Uterus (tissue), 4 donors: ENCODE measurements at places on chromosomes 6 and 20. TPM values are rescaled to one million over a fixed set of nuclear protein-coding genes. Genes with fewer than 3 reads are reported as not detected.
A peak's percentile ranks its signal among the peaks of the same experiment; 100 is the strongest.

- H3K27me3 ChIP-seq, result no peaks in the 10 kb centered on the region
- no peaks in the 10 kb centered on the region for H3K36me3 ChIP-seq
- H3K27ac ChIP-seq, result no peak overlapping the region
- H3K4me3 ChIP-seq, result no peak overlapping the region
- no peaks in the 10 kb centered on the region for H3K4me1 ChIP-seq
Measured at GRCh38 chr6:124995645-124996325, 33.5 kb downstream of the RNF217 start.

DNA sequence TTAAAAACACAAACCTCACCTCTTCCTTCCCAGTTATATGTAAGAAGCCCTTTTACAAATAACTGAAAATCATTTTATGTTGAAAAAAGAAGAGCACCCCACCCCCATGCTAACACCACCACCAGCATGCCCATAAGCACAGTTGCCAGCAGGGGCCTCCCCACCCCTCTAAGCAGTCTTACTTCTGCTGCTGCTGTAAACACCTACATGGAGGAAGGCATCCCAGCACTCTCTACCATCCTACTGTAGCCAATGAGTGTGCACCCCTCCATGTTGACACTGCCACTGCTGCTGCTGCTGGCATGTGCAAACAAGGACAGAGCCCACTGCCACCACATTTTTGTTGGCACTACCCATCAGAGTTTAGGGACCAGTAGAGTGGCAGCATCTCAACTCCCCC lies 49.6 kb upstream of the PHIP start:
- H3K27me3 ChIP-seq, result no peaks in the 10 kb centered on the region
- DNase-seq, result no peak
- H3K36me3 ChIP-seq, result no peaks in the 10 kb centered on the region
- H3K4me1 ChIP-seq, result no peaks in the 10 kb centered on the region
- no peak overlapping the region for H3K4me3 ChIP-seq

The NAPB gene
- 19.1 TPM for total RNA-seq

The SLC16A10 gene
- 1.2 TPM for total RNA-seq

The CNKSR3 gene
- total RNA-seq, result 7.6 TPM

DNA sequence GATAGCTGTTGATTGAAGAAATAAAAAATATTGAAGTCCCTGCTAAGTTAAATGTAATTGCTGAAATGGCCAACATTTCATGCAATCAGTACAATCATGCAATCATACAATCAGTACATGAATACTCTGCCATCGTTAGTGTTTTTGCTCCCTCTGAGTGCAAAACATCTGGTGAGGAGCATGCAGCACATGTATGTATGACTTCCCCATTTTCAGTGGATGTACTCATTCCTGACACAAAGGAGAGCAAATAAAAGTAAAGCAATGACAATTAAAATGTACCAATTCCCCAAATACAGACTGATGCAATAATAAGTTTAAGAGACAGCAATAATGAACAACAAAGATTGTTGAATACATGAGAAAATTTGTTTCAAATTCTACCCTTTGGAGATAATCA lies 140.7 kb downstream of the PLCB1 start:
- no peaks in the 10 kb centered on the region for H3K27me3 ChIP-seq
- no peaks in the 10 kb centered on the region for H3K4me1 ChIP-seq
- no peak overlapping the region for H3K27ac ChIP-seq
- DNase-seq, result no peak

The NFATC2 gene
- 12.1 TPM for total RNA-seq

DNA sequence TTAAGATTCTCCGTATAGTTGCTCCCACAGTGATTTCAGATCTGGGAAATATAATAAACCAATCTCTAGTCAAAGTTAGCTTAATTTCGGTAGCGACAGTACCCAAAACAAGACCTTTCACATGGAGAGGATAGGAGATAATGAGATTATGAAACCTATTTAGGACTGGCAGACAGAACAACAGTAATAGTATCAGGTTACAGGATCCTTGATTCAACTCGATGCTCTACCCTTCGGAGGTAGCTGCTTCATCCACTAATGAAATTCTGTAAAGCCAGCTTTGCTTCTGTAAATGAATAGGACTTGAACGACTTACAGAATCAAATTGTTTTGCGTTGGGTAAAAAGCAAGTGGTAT lies 534 bp upstream of the AKIRIN2 start:
- H3K36me3 ChIP-seq, result no peaks in the 10 kb centered on the region
- peak overlapping the region; percentile 98 for H3K27ac ChIP-seq
- H3K27me3 ChIP-seq, result no peaks in the 10 kb centered on the region
- DNase-seq, result no peak
- peak overlapping the region; percentile 86 for H3K4me3 ChIP-seq
- H3K4me1 ChIP-seq, result no peaks in the 10 kb centered on the region

The NSFL1C gene
- 67.8 TPM for total RNA-seq
